ENCODE measurements at places on chromosomes 7 and 10. TPM values are rescaled to one million over a fixed set of nuclear protein-coding genes. Genes with fewer than 3 reads are reported as not detected.

DNA sequence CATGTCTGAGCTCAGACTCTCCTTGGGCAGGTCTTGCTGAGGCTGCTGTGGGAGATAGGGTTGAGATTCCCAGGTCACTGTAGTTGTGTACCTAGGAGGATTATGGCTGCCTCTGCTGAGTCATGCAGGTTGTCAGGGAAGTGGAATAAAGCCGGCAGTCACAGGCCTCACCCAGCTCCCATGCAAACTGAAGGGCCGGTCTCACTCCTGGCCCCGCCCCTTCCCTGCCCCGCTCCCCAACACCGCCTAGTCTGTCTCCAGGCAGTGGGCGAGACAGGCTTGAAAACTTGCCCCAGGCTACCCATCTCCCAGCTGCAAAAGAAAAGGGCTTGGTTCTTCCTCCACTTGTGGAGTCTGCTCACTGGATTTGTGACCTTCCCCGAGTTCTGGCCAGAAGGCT is 41.6 kb upstream of the SDHAF3 start:
- no peak for DNase-seq
- H3K27ac ChIP-seq: no peak overlapping the region
- H3K27me3 ChIP-seq: no peaks in the 10 kb centered on the region
- no peak overlapping the region for H3K4me3 ChIP-seq

DNA sequence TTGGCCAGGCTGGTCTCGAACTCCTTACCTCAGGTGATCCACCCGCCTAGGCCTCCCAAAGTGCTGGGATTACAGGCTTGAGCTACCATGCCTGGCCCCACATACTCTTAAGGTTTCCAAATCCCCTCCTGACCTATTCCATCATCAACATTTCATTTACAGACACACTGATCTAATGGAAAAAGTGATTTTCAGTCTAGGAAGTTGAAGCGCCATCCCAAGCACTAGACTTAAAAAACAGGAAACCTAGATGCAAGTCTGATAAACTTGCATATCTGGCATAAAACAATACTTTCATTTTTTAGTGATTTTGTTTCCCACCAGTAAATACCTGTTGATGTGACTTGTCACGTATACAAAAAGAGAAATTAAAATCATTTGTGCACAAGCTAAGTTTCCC is 44.0 kb downstream of the DNMBP start:
- DNase-seq: no peak
- H3K4me3 ChIP-seq: no peak overlapping the region
- no peaks in the 10 kb centered on the region for H3K27me3 ChIP-seq
- H3K36me3 ChIP-seq: no peaks in the 10 kb centered on the region

GRCh38 chr7:57821438-57822382 is 371.7 kb downstream of the ZNF716 start:
- no peaks in the 10 kb centered on the region for H3K27me3 ChIP-seq
- no peak for DNase-seq
- H3K4me3 ChIP-seq: no peak overlapping the region
- no peaks in the 10 kb centered on the region for H3K4me1 ChIP-seq
- no peaks in the 10 kb centered on the region for H3K36me3 ChIP-seq

GRCh38 chr7:140607441-140607989 is 33.1 kb downstream of the DENND2A start:
- no peak overlapping the region for H3K4me3 ChIP-seq
- H3K27ac ChIP-seq: no peak overlapping the region
- no peaks in the 10 kb centered on the region for H3K36me3 ChIP-seq
- H3K4me1 ChIP-seq: peaks cover 9% of the 10 kb centered on the region
- no peaks in the 10 kb centered on the region for H3K27me3 ChIP-seq
- peak; percentile 72 for DNase-seq

GRCh38 chr10:123929791-123930190 is 38.2 kb upstream of the CPXM2 start:
- H3K36me3 ChIP-seq: no peaks in the 10 kb centered on the region
- DNase-seq: no peak
- no peaks in the 10 kb centered on the region for H3K27me3 ChIP-seq
- H3K27ac ChIP-seq: no peak overlapping the region

GRCh38 chr7:96770758-96771157 is 61.1 kb upstream of the SEM1 start:
- no peak overlapping the region for H3K27ac ChIP-seq
- H3K4me3 ChIP-seq: no peak overlapping the region
- H3K27me3 ChIP-seq: no peaks in the 10 kb centered on the region

HOXA2 gene
- 0.46 TPM for total RNA-seq

VAX1 gene
- not detected for total RNA-seq

DNA sequence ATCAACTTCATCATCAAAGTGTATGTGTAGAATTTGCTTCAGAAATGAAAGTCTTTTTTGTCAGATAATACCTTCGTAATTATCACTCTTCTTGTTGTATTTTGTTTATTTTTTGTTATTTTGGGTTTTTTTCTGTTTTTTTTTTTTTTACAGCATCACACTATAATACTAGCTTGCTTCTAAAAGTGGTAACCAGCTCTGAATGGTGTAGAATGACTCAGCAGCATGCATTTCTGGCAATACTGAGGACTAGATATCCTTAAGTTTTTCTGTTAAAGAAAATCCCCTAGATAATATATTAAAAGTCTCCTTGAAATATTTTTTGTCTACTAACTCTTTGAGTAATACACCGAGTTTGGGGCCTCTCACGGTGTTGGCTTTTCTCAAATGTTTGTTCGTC is 109.1 kb downstream of the LMBR1 start:
- no peaks in the 10 kb centered on the region for H3K27me3 ChIP-seq
- no peaks in the 10 kb centered on the region for H3K4me1 ChIP-seq
- no peak overlapping the region for H3K27ac ChIP-seq
- H3K4me3 ChIP-seq: no peak overlapping the region

GLRX3 gene
- total RNA-seq: 46.5 TPM

SLC26A3 gene
- total RNA-seq: not detected

MYPN gene
- total RNA-seq: not detected

- H3K27ac ChIP-seq: no peak overlapping the region
- H3K4me3 ChIP-seq: no peak overlapping the region
- no peaks in the 10 kb centered on the region for H3K4me1 ChIP-seq
- H3K27me3 ChIP-seq: no peaks in the 10 kb centered on the region
These were observed 181.8 kb upstream of the MDFIC start for GRCh38 chr7:114740095-114740494.

- peaks cover 22% of the 10 kb centered on the region for H3K4me1 ChIP-seq
- no peaks in the 10 kb centered on the region for H3K27me3 ChIP-seq
- peak; percentile 92 for DNase-seq
These were observed 997 bp upstream of the LDB1 start for GRCh38 chr10:102120991-102121738.

GNAT3 gene
- not detected for total RNA-seq

DNA sequence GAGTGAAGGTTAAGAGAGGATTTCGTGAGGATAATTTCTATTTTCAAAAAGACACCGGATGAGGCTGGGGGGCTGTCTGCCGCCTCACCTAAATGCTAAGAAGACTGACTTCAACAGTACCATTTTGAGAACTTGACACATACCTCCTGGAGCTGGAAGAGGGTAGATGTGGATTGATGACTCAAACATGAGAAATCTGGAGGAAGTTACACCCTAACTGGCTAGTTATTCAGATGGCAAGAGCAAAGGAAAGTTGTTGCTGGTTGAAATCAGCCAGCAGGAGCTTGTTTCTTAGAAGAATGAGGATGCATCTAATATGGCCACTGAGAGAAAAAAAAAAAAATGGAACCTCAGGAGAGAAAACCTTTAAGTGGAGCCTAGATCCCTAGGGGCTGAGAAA is 76.2 kb upstream of the KIAA1217 start:
- H3K36me3 ChIP-seq: no peaks in the 10 kb centered on the region
- no peak for DNase-seq
- peaks cover 3% of the 10 kb centered on the region for H3K4me1 ChIP-seq
- no peak overlapping the region for H3K4me3 ChIP-seq
- no peak overlapping the region for H3K27ac ChIP-seq
- no peaks in the 10 kb centered on the region for H3K27me3 ChIP-seq

DNA sequence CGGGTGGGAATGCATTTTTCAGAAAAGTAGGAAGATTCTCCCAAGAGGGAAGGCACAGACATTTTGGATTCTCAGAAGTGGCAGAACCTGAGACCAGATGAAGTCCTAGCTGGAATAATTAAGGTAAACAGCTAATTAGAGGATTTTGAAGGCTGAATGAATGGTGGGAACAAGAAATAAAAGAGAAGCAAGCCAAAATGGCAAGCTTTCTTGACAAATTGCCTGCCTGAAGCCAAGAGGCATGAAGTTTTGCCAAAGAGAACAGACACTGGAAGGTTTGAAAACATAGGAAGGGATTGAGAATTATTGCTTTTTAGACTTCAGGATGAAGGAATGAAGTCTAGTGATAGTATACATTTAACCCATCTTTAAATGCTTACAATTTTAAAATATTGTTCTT is 115.0 kb upstream of the SEM1 start:
- no peaks in the 10 kb centered on the region for H3K36me3 ChIP-seq
- DNase-seq: no peak
- H3K4me3 ChIP-seq: no peak overlapping the region
- H3K27ac ChIP-seq: no peak overlapping the region
- no peaks in the 10 kb centered on the region for H3K4me1 ChIP-seq
- no peaks in the 10 kb centered on the region for H3K27me3 ChIP-seq

FBXO24 gene
- total RNA-seq: 2.2 TPM

DNA sequence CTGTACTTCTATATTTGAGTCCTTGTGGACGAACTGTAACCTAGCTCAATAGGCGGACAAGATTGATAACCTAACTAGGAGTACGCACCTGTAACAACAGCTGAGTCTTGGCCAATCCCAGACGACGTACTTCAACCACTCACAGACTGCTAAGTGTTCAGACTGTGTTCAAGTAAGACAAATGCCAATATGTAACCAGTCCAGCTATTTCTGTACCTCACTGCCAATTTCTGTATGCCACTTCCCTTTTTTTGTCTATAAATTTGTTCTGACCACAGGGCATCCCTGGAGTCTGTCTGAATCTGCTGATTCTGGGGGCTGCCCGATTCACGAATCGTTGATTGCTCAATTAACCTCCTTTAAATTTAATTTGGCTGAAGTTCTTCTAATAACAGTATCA is 32.2 kb downstream of the HACD1 start:
- no peak for DNase-seq
- H3K4me3 ChIP-seq: no peak overlapping the region
- no peak overlapping the region for H3K27ac ChIP-seq
- H3K4me1 ChIP-seq: no peaks in the 10 kb centered on the region
- no peaks in the 10 kb centered on the region for H3K36me3 ChIP-seq
- no peaks in the 10 kb centered on the region for H3K27me3 ChIP-seq

DNA sequence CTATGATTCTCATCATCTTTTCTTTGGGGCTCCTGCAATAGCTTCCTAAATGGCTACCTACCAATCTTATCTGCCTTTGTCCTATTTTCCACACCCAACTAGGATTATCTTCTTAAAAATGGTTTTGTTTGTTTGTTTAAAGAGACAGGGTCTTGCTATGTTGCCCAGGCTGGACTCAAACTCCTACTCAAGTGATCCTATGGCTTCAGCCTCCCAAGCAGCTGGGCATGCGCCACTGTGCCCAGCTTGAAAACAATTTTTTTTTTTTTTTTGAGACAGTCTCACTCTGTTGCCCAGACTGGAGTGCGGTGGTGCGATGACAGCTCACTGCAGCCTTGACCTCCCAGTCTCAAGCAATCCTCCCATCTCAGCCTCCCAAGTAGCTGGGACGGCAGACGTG is 14.9 kb downstream of the DNMBP start:
- H3K4me3 ChIP-seq: no peak overlapping the region
- H3K36me3 ChIP-seq: no peaks in the 10 kb centered on the region
- no peaks in the 10 kb centered on the region for H3K27me3 ChIP-seq
- DNase-seq: no peak
- no peak overlapping the region for H3K27ac ChIP-seq

DNA sequence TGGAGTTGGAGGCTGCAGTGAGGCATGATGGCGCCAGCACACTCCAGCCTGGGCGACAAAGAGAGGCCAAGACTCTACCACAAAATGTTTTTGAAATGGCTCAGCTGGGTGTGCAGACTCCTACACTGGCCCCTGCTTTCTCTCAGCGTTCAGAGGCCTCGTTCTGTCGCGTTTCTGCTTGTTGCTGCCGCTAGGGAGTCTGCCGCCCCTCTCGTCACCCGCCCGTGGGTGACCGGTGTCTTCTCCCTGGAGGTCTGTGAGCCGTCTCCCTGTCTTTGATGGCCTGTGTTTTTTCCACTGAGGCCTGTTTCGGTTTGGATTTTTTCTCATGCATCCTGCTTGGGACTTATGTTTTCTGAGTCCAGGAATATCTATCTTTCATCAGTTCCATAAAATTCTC is 23.6 kb upstream of the UNCX start:
- H3K4me3 ChIP-seq: no peak overlapping the region
- H3K27ac ChIP-seq: no peak overlapping the region
- no peak for DNase-seq
- H3K27me3 ChIP-seq: no peaks in the 10 kb centered on the region

GRCh38 chr10:83542774-83543411 is 596.4 kb upstream of the GHITM start:
- no peak overlapping the region for H3K27ac ChIP-seq
- no peaks in the 10 kb centered on the region for H3K27me3 ChIP-seq
- peaks cover 12% of the 10 kb centered on the region for H3K4me1 ChIP-seq
- no peak overlapping the region for H3K4me3 ChIP-seq
- no peak for DNase-seq
- no peaks in the 10 kb centered on the region for H3K36me3 ChIP-seq

OR9A2 gene
- 0.22 TPM for total RNA-seq

DNA sequence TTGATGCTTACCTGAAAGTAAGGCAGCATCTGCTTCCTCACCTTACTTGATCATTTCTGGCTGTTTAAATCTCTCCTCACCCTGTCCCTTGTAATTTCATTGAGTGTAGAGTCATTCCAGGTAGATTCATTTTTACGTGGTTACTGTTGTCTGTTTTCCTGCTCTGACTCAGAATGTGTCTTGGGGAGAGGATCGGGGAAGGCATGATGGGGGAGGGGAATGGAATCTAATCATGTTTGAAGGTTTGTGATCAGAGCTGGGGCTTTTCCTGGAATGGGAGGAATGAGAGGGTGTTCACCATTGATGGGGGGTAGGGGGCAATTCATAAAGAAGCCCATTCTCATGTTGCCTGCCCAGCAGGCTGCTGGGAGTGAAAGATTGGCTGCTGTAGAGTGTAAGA is 18.7 kb downstream of the SEC24C start:
- H3K4me1 ChIP-seq: no peaks in the 10 kb centered on the region
- DNase-seq: no peak
- no peak overlapping the region for H3K4me3 ChIP-seq
- no peaks in the 10 kb centered on the region for H3K27me3 ChIP-seq

- DNase-seq: no peak
- H3K4me1 ChIP-seq: no peaks in the 10 kb centered on the region
- H3K27ac ChIP-seq: no peak overlapping the region
These were observed 56.9 kb upstream of the AOAH start for GRCh38 chr7:36781011-36781738.

- no peak overlapping the region for H3K4me3 ChIP-seq
- peaks cover 1% of the 10 kb centered on the region for H3K4me1 ChIP-seq
- no peak for DNase-seq
These were observed 1.6 kb downstream of the PRRT4 start for GRCh38 chr7:128359939-128360338.

DNA sequence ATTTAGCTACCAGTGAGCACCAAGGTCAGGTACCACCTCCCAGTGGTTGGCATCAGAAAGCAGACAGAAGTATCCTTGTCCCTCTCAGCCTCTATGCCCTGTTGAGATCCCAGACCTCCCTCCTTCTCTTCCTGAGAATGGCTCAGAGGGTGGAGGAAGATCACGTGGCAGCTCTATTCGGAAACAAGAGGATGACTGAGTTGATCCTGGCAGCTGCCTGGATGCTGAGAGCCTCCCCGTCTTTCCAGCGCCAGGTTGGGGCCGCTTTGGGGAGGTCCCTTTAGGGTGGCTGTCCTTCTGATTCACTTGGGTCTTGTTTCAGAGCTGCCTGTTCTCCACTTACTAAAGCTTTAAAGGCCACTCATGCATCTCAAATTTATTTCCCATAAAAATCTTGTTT is 36.9 kb upstream of the NPFFR1 start:
- no peaks in the 10 kb centered on the region for H3K36me3 ChIP-seq
- no peaks in the 10 kb centered on the region for H3K27me3 ChIP-seq
- H3K4me1 ChIP-seq: peaks cover 2% of the 10 kb centered on the region
- H3K4me3 ChIP-seq: no peak overlapping the region
- no peak overlapping the region for H3K27ac ChIP-seq
- no peak for DNase-seq

Data from ovary (tissue), 10 donors.